ENCODE measurements at places on chromosomes 6 and 20.

DNA sequence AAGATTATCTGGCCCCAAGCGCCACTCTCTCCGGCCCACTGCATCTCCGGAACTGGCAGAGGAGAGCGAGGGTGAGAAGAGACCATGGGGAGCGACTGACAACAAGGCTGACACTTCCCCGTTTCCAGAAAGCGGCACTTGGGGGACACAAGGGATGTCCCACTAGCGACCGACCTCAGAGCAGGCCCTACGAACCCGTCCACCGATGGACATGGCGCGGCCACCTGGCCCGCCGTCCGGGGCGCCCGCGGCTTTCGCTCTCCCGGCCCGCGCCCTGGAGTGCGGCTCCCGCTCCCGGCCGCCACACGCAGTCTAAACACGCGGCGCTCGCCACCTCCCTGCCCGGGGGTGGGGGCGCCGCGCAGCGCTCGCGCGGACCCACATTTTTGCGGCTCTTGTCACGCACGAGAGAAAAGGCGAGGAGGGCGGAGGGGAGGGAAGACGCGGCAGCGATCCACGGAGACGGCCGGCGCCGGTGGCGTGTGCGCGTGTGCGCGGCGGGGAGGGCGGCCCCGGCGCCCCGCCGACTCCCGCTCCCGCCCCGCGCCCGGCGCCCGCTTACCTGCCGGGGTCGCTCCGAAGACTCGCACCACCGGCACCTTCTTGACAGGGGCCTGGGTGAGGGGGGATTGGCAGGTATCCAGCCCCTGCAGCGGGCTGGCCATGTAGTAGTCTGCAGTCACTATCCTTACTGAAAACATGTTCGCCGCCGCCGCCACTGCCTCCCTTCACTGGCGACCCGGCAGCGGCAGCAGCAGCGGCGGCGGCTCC lies 645 bp downstream of the REV3L start:
- no peak for DNase-seq

GRCh38 chr6:112710710-112711109 lies 363.6 kb downstream of the RFPL4B start:
- DNase-seq = no peak

- DNase-seq = no peak
These were observed 3.7 kb downstream of the SGK1 start for GRCh38 chr6:134314006-134314821.

DNA sequence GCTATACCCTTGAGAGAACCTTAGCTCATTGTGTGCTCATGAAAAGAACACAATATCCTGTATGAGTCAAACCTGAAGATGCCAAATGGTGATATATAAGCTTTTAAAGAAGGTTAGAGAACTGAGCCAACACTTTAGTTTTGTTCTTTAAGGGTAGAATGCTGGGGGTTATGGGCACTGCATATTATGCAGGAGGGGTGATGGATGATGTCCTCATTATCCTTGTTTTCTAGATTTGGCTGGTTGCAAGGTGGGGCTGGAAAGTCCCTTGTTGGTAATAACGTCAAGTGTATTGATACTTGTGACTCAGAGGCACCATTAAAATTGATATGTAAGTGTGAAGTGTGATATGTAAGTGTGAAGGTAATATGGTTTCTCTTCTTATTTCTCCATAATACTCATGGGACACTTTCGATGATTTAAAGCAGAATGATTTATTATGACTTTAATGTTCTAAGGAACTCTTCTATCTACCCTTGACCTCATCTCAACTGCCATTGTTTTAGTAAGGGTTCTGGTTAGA lies 113.7 kb upstream of the DTNBP1 start:
- no peak for DNase-seq

DNA sequence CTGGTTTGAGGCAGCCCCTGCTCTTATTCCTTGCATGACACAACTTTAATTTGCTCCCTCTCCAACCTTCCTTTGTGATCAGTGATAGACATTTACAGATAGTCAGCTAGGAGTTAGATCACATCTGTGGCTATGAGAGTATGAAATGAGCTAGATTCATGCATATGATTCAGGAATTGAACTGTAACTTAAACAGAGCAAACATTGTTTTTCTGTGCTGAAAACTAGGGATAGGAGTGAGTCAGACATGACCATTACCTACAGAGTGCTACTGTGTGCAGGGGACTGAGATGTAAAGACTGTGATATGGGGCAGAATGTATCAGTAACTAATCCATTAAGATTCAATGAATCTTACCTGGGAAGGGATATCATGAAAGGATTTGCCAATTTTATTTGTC lies 279.4 kb upstream of the SPTLC3 start:
- no peak for DNase-seq

DNA sequence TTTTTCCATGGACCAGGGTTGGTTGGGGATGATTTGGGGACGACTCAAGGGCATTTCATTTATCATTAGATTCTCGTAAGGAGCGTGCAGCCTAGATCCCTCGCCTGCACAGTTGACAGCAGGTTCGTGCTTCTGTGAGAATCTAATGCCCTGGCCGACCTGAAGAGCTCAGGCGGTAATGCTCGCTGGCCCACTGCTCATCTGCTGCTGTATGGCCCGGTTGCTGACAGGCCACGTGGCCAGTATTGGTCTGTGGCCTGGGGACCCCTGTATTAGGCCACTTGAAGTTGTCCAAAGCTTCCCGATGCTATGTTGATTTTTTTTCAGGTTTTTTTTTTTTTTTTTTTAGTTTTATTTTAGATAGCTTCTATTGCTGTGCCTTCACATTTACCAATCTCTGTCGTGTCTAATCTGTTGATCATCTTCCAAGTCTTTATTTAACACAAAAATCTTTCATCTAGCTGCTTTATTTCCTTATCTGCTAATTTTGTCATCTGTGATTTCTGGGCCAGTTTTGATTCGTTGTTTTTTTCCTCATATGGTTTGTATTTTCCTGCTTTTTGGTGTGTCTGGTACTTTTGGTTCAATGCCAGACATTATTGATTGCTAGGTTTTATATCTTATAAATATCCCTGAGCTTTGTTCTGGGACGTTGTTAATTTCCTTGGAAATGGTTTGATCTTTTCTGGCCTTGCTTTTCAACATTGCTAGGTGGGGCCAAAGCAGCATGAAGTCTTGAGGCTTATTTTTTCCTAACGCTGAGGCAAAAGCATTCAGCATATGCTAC lies 41.1 kb downstream of the DYNLT1 start:
- DNase-seq = no peak

GRCh38 chr6:14897831-14898230 lies 348.0 kb upstream of the JARID2 start:
- no peak for DNase-seq

DNA sequence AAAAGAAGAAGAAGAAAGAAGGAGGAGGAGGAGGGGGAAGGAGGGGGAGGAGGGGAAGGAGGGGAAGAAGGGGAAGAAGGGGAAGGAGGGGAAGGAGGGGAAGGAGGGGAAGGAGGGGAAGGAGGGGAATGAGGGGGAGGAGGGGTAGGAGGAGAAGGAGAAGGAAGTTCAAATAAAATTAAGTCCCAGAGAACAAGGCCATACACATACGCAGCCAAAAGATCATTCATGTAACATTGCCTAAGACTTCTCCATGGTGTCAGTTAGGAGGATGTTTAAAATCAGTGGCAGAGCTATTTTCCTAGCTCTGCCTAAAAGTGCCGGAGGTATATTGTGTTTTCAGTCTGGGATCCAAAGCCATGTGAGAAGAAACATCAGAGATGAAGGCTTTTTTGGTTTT lies 75.8 kb downstream of the PLCB4 start:
- no peak for DNase-seq

DNA sequence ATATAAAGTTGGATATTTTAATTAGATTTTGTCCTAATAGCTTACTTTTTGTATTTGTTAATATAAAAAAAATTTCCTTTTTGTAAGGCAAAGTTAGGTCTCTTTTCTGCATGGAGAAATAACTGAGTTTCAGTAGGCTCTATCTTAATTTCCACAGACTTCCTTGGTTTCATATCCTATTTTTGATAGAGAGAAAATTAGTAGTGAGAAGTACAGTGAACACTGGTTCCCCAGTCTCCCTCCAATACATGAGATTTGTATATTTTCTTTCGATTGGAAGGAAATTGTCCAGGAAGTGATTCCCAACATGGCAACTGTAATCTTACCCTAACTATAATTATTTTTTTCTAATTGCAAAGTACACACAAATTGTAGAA lies 26.4 kb downstream of the TRIM27 start:
- DNase-seq = no peak

DNA sequence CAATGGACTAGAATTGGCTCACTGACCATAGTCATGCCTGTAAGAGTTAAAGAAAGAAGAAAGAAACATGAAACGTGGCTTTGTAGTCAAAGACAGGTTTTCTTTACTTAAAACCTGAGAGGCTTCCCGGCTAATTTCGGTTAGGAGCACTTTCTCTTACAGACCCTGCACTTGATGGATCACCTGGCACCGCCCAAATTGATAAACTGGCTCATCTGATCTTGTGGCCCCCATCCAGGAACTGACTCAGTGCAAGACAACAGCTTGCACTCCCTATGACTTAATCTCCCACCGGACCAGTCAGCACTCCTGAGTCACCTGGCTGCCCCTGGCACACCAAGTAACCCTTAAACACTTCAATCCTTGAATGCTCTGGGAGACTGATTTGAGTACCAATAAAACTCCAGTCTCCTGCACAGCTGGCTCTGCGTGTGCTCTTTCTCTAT lies 12.3 kb downstream of the TMEM14B start:
- DNase-seq = peak; percentile 34

DNA sequence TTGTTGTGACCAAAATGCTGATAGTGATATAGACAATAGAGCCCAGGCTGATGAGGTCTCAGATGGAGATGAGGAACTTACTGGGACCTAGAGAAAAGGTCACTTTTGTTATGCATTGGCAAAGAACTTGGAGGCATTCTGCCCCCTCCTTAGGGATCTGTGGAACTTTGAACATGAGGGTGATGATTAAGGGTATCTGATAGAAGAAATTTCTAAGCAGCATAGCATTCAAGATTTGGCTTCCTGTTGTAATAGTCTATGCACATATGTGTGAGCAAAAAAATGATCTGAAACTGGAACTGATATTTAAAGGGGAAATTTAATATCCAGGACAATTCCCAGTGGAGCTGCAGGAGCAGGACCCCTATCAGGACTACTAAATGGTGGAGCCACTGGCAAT lies 17.1 kb downstream of the HLA-A start:
- no peak for DNase-seq

DNA sequence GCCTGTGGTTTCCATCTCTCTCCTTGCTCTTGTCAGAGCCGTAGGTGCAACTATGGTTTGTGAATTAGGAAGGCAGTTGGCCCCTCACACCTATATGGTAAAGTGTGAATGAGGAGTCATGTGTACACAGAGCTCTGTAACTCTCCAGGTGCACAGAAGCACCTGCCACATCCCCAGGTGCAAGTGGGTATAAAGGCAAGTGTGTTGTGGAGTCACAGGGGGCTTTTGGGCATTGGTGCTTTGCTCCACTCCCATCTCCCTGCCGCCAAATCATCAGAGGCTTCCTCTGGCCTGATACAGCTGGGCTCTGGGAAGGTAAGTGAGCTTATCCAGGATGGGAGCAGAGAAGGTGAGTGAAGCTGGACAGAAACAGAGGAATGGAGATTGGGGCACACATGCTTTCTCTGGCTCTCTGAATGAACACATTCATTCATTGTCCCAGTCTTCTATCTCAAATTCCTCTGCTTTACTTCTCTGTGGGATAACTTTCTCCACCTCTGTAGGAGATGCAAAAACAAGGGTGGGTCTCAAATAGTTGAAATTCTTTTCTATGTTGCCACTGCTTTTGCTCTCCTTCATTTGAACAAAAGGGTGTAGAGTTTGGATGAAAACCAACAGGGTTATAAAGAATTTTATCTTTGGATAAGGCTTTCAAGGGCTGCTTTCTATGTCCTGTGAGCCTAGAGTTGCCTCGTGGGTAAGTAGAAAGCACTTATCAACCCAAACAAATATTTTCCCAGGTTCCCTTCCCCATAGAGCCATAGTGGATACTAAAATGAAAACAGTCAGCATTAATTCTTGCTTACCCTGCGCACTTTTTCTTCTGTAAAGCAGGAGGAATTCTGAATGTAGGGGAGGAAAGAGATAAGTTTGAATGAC lies 45.0 kb upstream of the RIPOR2 start:
- no peak for DNase-seq

DNA sequence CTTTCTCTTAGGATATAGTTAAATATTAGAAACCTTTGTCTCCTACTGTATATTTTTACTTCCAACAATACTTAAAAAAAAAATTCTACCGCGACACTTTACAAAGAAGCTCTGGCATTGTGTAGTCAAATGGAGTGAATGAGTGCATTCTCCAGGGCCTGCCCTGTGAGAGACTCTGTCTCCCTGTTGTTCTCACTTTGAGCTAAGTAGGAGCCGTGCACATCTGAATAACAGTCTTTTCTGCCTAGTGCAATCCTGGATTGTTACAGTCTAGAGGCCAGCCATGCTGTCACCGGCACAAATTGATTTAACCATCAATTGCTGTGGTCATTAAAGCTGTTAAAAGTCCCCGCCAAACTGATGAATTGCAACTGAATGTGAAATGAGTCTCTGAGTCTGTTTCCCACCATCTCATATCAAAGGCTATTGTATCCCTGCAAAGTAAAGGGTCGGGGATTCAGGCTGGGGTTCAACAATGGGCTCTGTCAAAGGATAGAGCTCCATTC lies 156.0 kb downstream of the RFPL4B start:
- no peak for DNase-seq

DNA sequence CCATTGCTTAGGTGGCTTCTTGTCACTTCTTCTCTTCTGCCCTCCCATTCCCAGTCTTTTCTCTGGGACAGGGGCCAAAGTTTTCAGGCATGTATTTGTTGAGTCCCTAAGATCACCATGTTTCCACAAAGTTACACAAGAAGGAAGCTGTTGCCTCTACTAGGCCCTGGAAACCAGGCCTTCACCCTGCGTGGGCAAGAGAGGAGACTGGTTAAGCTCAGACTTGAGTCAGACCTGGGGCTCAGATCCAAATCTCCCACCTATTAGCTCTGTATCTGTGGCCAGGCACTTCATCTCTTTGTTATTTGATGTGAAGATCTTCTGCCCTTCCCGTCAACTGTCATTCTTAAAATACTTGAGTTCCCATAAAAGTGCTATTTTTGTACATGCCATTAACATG lies 154.6 kb downstream of the SASH1 start:
- no peak for DNase-seq

GRCh38 chr6:108755257-108756240 lies 92.7 kb upstream of the ARMC2 start:
- no peak for DNase-seq

- no peak for DNase-seq
These were observed 86.8 kb downstream of the CDK19 start for GRCh38 chr6:110728501-110728900.

- no peak for DNase-seq
These were observed 11.4 kb downstream of the PPIL6 start for GRCh38 chr6:109428889-109429477.

- DNase-seq = no peak
These were observed 87.0 kb downstream of the SGK1 start for GRCh38 chr6:134230940-134231339.

GRCh38 chr20:4252005-4252404 lies 236.6 kb upstream of the RNF24 start:
- no peak for DNase-seq

Data from HTR-8/SVneo (cell line).